ENCODE measurements at places on chromosomes 2 and 18.

DNA sequence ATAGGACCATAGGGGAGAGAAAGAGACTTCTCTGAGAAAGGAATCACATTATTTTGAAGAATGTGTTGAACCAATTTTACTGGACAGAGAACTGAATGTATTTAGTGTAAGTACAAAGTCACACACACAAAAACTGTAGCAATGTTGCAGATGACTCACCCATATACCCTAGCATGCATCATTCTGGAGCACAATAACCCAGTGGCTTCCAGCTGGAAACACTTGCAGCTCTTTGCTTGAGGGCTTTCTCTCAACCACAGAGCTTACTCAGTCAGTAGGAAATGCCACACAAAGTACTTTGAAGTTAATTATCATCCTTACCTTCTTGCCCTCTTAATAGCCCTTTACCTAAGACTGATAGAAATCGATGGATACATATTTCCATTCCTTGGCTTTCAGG, 760.0 kb upstream of the FSHR start:
- DNase-seq, result no peak

GRCh38 chr2:17373041-17373440, 145.2 kb downstream of the RAD51AP2 start:
- DNase-seq, result no peak

GRCh38 chr18:78641689-78642231, 337.9 kb upstream of the SALL3 start:
- DNase-seq, result no peak

DNA sequence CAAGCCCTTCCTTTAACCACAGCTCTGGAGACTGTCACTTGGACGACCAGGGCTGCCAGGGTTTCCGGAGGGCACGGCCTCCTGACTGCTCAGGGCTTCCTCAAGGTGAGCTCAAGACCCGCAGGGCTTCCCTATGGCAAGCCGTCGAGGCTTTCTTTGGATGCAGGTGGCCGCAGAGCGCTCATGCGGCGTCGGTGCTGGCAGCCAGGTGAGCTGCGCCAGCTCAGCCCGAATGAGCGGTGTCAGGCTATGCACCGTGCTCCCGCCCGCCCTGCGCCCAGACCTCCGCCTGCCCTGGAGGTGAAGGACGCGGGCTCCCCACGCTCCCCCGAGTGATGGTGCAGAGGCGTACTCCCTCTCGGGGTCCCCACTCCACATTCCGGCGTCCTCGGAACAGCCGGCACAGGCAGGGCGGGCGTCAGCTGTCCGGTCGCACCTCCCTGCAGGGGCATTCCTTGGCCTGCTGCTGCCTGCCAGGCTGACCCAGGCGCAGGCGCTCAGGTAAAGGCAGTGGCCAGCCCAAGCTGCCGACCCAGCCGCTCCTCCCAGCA, 20.8 kb upstream of the TUBB6 start:
- no peak for DNase-seq

DNA sequence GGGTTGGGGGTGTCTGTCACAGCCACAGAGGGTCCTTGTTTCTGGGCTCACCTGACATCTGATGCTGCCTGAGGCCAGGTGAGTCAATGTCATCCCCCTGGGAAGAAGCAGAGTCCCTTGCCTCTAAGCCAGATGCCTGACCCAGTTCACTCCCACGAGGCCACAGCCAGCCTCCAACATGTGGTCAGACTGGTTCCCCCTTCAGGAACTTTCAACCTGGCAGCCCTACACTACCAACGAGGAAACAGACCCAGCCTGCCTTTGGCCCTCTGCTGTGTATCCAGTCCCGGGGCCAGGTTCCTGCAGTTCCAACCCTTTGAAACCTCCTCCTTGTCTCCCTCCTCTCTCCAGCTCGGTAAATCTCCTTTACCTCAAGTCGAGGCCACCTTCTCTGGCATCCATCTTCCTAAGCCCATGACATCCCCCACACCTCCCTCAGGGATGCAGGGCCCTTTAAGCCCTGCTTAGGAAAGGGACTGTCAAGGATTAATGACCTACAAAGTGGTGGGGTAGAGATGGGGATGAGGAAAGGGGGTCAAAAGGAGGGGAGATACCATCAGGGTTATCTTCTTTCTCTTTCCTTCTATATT, 49.2 kb upstream of the SMAD2 start:
- DNase-seq, result no peak

DNA sequence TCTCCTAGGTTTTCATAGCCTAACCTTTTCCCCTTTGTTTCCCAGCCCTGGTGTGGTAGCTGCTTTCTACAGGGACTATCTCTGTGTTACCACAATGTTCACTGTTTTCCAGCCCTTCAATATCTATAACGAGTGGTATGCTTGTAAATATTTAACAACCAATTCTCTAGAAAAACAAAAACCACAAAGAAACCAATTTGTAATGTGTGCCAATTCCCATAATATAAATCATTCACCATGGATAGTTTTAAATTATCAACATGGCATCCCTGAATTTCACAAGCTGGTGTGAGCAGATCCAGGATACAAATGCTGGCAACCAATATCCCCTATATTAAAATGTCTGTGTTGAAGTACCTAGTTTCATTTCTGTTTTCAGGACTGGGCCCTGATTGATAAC, 207.5 kb upstream of the FBXO11 start:
- no peak for DNase-seq

GRCh38 chr18:2569338-2570207, 1.7 kb downstream of the METTL4 start:
- DNase-seq, result no peak

GRCh38 chr2:213004197-213004821, 147.1 kb downstream of the IKZF2 start:
- DNase-seq, result no peak

- DNase-seq, result no peak
Measured at GRCh38 chr2:100394111-100394641, 23.3 kb downstream of the CHST10 start.

- DNase-seq, result no peak
Measured at GRCh38 chr2:42233976-42234441, 64.9 kb downstream of the EML4 start.

GRCh38 chr18:48675912-48676311, 137.1 kb downstream of the CTIF start:
- DNase-seq, result no peak

DNA sequence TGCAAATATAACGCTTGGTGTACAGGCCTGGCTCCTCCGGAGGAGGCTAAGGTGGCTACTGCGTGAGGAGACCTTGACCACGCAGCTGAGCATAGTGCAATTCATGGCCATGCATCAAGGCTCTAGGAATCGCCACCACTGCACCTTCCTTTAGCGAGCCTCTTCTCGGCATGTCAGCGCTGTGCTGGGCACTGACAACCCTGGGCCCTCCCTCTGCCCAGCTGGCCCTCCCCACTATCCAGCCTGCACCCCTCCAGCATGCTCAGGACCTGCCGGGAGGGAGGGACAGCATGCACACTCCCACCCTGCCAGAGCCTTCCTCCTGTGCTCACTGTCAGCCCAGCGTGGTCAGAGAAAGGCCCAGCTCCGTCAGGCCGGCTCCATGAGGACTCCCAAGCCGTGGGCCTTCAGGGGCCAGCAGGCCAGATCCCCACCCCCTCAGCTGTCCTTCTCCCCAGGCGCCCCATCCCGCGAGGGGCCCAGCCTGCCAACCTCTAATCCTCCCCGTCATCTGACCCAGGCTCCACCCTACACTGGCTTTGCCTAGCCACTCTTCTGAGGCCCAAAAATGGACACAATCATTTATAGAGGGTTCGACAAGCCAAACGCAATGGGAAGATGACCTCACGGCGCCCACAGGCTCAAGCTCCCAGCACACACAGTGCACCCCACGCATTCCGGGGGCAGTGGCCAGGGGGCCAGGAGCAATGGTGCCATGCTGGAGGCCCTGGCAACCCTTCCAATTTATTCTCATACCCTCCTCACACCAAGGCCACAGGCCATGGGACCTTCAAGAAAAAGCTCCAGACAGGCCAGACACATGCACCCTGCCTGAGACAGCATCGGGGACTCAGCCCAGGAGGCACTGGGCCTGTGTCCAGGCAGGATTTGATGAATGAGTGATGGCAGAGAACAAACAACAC, 3.5 kb downstream of the BIN1 start:
- no peak for DNase-seq

GRCh38 chr18:71252351-71252865, 963.6 kb downstream of the SOCS6 start:
- DNase-seq, result no peak
